ENCODE measurements at places on chromosomes 3 and 15.

DNA sequence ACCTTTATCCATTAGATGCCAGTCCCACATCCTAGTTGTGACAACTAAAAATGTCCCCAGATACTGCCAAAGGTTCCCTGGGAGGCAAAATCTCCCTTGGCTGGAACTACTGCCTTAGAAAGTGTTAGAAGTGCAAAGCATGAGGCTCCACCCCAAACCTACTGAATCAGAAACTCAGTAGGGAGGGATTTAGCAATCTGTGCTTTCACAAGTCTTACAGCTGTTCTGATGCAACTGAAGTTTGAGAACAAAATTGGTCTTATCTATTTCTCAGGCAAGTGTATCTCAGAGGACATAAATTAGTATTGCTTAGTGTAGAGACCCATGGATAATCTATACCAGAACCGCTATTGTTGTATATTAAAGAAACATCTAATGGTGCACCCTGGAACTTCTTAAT lies 70.2 kb downstream of the CLDN1 start:
- DNase-seq = no peak

DNA sequence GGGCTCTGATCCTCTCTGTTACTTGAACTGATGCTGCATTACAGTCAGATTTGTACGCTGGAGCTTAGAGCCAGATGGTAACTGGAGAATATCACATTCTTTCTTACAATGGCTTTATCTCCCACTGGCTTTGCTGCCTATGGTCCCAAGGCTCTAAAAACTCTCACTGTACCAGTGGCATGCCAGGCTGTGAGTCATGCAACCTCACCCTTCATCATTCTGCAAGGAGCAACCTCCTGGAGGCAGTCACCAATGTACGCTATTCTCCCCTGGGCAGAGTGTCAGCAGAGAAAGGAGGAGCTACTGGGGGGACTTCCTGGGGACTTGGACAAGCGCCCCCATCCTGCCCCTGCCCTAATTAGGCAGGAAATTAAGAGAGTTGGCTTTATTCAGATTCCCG lies 97.9 kb upstream of the EIF1B start:
- DNase-seq = no peak

DNA sequence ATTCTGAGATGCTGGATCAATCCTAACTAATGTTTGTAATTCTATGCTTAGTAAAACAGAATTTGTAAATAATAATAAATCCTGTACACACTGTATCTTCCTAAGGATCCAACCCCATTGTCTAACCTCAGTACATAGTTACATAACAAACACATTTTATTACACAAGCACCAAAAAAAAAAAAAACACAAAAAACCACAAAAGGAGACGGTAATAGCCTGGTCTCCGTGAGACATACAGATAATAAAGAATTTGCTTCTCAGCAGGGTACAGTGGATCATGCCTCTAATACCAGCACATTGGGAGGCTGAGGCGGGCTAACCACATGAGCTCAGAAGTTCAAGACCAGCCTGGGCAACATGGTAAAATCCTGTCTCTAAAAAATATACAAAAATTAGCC lies 558.7 kb downstream of the MAGI1 start:
- DNase-seq = no peak

GRCh38 chr15:72464251-72464650 lies 9.9 kb upstream of the ARIH1 start:
- no peak for DNase-seq

GRCh38 chr3:9135526-9135925 lies 113.9 kb downstream of the SRGAP3 start:
- no peak for DNase-seq

DNA sequence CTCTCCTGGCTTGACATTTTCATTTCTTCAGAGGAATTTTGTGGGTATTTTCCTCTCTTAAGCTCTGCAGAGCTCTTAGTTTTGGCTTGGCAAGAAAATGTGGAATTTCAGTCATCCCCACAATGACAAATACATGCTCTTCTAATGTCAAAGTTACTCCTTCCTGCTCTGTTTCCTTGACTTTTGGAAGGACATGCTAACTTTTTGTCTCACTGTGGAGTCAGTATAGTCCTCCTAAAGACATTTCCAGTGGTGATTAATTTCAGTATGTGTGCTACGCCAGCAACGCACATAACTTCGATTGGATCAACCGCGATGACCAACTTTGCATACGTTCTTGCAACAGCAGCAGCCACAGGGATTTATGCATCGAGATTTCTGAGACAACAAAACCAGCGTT lies 13.3 kb downstream of the EBLN2 start:
- DNase-seq = no peak

- DNase-seq = no peak
These were observed 441.4 kb downstream of the GABRG3 start for GRCh38 chr15:27412415-27412814.

- no peak for DNase-seq
These were observed 1.9 kb upstream of the SLC41A3 start for GRCh38 chr3:126085841-126086240.

- DNase-seq = no peak
These were observed 240.9 kb upstream of the EIF1B start for GRCh38 chr3:40068636-40069035.

DNA sequence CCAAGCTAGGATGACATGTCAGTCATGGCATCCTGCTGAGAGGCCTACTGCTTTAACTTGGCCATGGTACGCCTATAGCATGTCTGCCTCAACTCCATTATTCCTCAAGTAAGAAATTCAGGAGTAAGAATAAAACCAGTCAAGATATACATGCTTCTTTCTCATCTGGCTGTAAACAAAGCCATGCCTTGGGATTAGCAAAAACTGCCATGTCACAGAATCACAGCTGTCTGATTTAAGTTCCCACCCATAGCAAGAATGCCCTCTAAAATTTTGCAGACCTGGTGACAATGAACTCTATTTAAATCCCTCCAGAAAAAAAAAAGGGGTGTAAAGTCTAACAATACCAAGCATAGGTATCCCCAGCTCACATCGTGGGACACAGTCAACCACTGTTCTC lies 55.6 kb upstream of the ACAN start:
- DNase-seq = no peak

DNA sequence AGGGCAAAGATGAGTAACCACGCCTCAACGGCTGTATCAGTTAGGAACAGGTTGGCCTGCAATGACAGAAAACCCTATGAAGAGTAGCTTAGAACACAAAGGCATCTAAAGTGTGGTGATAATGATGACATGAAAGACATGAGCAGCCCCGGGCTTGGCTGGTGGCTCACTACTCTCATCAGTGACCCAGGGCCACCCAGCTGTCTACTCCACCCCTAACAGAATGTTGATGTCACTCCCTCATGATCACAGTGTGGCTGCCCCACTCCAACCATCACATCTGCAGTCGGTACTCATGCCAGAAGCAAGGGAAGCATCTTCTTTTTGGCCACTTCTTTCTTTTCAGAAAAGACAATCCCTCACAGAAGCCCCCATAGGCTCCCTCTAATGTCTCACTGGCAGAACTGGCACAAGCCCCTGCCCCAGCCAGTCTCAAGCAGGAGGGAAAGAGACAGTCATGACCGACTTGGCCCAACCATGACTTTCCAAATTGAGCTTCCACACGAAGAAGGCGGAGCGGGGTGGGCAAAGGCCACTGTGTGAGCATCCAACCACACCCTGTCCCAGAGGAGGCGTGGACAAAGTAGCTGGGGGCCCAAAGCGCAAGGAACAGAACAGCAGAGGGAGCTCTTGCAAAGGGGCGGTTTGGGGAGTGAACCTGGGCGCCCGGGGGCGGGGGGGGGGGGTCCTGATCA lies 72.0 kb upstream of the IQSEC1 start:
- DNase-seq = no peak

GRCh38 chr15:34709866-34710265 lies 44.9 kb downstream of the GJD2 start:
- no peak for DNase-seq

- DNase-seq = no peak
These were observed 46.2 kb upstream of the SEC22A start for GRCh38 chr3:123155471-123156011.

- no peak for DNase-seq
These were observed 13.3 kb downstream of the C3orf49 start for GRCh38 chr3:63832395-63832794.

DNA sequence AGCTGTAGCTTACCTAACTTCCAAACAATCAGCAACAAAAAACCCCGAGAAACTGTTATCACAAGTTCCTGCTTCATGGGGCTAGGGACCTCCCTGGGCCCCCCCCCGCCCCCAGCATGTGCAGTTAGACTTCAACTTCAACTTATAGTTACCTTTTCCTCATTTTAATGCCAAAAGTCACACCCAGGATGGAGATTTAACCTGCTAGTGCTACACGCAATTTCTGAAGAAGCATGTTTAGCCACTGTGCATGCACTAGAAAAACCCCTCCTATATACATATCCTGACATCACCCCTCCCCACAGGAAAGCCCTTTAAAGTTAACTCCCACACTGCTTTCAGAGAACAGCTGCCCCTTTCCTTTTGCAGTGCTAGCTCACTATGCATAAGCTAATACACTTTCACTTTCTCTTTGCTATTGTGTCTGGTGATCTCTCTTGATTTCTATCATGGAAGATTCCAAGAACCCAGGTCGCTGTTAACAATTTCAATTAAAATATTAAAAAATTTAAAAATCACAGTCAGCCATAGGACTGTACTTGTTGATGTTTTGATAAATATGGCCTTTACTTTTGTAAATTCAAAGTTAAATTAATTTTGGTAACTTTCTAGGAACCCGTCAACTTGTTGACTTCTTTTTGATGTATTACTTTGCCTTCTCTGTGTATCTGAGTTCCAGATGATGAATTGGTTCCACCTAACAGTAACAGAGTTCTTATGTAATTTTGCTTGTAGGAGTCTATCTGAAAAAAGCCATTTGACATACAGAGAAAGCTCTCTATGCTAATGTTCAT lies 75.2 kb upstream of the ACAD9 start:
- DNase-seq = no peak

- DNase-seq = no peak
These were observed 23.9 kb upstream of the AADACL2 start for GRCh38 chr3:151709847-151710246.

All from stimulated activated CD8-positive, alpha-beta memory T cell treated with anti-CD3 and anti-CD28 coated beads, Interleukin-7, amount 100 ng/mL, for 1 hour (primary cell).